ENCODE measurements at places on chromosomes 2 and 18.

DNA sequence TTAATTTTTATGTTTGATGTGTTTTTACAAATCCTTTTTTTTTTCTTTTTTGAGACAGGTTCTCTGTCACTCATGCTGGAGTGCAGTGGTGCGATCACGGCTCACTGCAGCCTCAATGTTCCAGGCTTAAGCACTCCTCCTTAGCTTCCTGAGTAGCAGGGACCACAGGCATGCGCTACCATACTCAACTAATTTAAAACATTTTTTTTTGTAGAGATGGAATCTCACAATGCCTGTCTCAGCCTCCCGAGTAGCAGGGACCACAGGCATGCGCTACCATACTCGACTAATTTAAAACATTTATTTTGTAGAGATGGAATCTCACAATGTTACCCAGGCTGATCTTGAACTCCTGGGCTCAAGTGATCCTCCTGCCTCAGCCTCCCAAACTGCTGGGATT lies 3.2 kb downstream of the NOTO start:
- DNase-seq, result no peak

- DNase-seq, result no peak
These were observed 133.0 kb downstream of the TPGS2 start for GRCh38 chr18:36695806-36696205.

GRCh38 chr2:224561234-224562005 lies 23.7 kb downstream of the CUL3 start:
- no peak for DNase-seq

DNA sequence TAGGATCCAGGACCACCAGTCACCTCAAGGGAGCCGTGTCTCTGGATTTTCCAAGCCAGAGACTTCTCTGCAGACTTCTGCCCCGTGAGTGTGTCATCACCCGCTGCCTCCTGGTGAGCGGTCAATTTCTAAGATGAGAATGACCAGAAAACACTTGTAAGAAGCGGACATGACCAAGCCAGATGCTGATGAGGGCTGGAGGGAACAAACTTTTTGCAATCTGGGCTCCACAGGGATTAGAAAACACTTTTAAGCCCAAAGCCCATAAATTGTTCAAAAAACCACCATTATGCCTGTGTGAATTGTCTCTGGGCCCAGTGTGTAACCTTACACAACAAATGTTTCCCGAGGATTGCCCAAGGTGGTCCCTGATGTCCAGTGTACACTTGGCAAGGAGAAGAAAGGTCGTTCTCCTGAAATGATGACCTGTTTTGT lies 5.3 kb upstream of the NPPC start:
- DNase-seq, result no peak

GRCh38 chr2:213098612-213099011 lies 52.8 kb downstream of the IKZF2 start:
- DNase-seq, result no peak

GRCh38 chr2:88024509-88024908 lies 8.2 kb upstream of the RNU2-63P start:
- no peak for DNase-seq

DNA sequence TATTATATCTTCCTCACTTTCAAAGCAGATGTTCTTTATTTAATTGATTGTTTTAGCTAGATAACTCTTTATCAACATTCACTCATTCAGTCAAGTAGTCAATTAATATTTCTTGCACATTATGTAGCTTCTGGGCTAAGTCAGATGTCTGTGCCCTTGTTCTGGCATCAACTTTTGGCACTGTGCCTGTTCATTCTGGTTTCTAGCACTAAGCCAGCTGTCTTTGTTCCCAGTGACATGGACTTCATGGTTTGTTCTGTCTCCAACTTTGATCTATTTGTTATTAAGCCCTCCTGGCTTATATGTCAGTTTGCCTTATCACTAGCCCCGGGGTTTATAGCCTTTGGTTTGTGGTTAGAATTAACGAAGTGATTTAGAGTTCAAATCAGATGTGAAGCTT lies 247.9 kb upstream of the SYT4 start:
- no peak for DNase-seq

DNA sequence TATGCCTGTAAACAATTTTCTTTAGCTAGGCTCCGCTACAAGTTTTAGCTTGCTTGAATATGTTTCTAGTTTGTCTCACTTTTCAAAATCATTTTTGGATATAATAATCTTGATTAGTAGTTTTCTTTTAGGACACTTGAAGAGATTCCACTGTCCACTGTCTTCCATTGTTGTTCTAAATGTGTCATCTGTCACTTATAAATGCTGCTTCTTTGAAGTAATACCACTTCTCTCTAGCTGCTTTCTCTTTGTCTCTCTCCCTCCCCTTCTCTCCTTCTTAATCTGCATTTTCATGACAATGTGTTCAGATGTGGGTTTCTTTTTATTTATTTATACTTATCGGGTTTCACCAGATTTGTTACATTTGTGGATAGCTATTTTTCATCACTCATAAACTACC lies 73.7 kb upstream of the DPP10 start:
- no peak for DNase-seq

GRCh38 chr2:176454893-176455815 lies 185.9 kb downstream of the MTX2 start:
- peak; percentile 84 for DNase-seq

- DNase-seq, result no peak
These were observed 5.7 kb upstream of the DNER start for GRCh38 chr2:229719926-229720647.

DNA sequence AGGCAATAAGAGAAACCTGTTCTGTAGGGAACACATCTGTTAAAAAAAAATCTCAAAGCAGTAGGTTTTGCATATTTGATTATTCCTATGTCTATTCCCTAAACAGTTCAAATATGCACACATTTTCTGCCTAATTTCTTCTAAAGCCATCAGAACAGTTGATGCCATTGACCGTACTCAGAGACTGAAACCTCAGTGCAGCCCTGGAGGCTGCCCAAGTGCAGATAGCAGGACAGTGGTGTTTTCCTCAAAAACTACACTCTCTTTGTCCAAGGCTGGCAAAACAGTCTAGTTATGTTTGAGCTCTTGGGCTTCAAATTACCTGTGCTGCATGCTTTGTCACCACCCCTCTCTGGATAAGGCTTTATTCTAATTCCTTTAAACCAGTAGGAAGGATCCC lies 23.3 kb upstream of the NFE2L2 start:
- no peak for DNase-seq

DNA sequence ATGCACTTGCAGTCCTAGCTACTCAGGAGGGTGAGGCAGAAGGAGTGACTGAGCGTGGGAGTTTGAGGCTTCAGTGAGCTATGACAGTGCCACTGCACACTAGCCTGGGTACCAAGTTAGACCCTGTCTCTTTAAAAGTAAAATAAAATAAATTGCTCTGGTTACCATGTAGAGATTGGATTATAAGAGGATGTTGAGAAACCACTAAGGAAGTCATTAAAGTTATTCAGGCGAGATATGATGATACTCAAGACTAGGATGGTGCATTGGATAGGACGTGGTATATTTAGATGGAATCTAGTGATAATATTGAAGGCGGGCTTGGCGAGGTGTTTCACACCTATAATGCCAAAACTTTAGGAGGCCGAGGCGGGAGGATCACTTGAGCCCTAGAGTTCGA lies 50.6 kb downstream of the BMPR2 start:
- DNase-seq, result no peak

- no peak for DNase-seq
These were observed 82.0 kb downstream of the DPP4 start for GRCh38 chr2:161991991-161992390.
